ENCODE measurements at places on chromosomes 5 and 9. TPM values are rescaled to one million over a fixed set of nuclear protein-coding genes. Genes with fewer than 3 reads are reported as not detected.

Gene LCN10
- total RNA-seq: 0.15 TPM

Gene TAS2R1
- total RNA-seq: not detected

GRCh38 chr9:93166699-93167098, 17.2 kb upstream of the WNK2 start:
- no peak for DNase-seq

- DNase-seq: no peak
Observed at GRCh38 chr5:104023739-104024138, 461.1 kb upstream of the NUDT12 start.

DNA sequence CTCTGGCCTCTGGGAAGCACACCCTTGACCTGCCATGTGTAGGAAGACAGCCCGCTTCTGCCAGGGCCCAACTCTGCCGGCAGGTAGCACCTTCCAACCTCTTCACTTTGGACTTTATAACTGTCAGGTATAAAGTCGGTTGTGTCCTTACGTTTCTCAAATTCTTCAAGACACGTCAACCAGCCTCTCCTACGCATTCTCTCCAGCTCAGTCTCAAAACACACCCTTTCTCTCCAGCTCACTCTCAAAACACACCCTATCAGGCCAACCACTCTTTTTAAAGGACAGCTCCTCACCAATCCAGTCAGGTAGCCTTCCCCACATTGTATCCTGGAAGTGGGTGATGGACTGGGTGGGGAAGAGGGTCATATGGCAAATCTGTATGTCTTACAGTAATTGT, 13.5 kb downstream of the FXN start:
- no peak for DNase-seq

DNA sequence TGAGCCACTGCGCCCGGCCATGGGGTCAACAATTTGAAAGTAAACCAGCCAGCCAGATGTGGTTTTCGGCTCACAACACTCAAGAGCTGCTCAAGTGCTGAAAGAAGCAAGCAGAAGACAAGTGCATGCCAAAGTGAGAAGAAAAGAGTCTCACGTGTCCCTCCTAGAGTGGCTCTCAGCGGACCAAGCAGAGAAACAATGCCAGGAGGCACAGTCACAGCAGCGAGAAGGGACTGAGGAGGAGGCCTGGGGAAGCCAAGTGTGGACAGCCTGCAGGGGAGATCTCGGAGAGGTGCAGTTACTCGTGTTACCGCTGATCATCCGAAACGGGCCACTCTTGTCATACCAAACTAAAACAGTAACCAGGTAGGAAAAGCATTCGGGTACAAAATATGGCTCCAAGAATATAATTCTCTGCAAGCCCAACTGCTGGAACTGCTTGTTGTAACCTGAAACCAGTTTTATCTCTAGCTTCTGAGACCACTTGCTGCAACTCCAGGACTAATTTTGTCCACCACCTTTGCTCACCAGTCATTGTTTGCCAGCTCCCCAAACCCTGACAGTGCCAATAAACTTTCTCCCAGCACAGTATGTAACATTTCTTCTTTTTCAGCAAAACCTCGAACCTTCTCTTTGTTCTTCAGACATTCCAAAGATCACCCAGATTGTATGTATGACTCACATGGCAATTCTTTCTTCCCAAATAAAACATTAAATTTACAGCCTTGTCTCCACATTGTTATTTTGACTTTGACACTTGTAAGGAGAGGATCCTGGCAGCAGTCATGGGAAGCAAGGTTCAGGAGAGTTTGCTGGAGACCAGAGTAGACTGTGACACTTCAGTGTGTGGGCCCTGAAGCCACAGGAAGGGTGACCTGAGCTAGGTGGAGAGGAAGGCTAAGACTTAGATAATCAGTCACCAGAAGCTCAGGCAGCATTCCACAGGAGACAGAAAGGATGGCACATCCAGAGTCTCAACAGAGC, 6.3 kb downstream of the SLC35D2 start:
- DNase-seq: no peak

DNA sequence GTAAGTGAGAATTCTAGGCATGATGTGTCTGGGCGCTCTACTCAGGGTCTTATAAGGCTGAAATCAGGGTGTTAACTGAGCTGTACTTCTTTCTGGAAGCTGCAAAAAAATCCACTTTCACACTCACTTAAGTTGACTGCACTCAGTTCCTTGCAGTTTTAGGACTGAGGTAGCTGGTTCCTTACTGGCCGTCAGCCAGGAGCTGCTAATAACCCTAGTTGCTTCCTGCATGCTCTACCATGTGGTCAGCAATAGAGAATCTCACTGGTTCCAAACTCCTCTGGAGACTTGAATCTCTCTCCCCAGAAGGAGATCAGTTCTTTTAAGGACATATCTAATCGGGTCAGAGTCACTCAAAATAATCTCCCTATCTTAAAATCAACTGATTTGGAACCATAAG, 911.2 kb downstream of the EFNA5 start:
- no peak for DNase-seq

DNA sequence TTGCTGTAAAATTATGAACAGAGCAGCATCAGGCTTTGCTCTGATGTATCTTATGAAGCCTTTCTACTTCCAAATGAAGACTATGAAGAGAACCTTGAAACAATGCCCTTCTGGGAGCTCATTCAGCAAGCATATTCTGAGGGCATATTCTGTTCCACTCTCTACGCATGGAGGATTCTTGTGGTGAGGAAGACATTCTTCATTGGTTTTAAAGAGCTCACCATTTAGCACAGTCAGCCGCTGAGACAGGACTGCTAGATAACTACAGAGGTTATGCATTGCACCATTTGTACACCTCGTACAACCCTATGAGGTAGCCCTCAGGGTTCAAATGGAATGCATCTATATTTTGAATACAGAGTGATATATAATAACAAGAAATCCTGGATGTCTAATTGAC, 61.0 kb downstream of the INVS start:
- no peak for DNase-seq

GRCh38 chr5:179403426-179404147, 58.3 kb upstream of the ADAMTS2 start:
- peak; percentile 26 for DNase-seq

DNA sequence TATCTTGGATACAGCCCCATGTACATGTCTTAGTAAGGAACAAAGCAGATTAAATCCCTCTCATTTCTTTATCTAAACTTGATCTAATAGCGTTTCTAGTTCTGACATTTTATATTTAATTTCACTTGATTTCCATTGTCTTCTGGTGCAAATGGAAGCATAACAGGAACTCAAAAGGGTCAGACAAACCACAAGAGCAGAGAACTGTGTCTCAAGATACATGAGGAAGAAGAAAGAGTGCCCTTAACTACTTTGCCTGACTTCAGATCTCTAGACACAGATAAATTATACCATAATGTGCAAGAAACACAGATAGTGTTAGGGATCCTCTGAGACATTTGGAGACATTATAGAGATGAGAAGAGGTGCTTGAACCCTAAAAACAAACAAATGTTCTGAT, 20.7 kb upstream of the STX17 start:
- DNase-seq: no peak
